ENCODE measurements at places on chromosomes 5 and 9.
A peak's percentile ranks its signal among the peaks of the same experiment; 100 is the strongest.

- DNase-seq, result no peak
Observed at GRCh38 chr9:75965231-75965630, 74.8 kb downstream of the PCSK5 start.

GRCh38 chr9:79652598-79652997 is 80.8 kb downstream of the TLE4 start:
- no peak for DNase-seq

GRCh38 chr5:14364576-14365472 is 216.8 kb upstream of the OTULINL start:
- no peak for DNase-seq

DNA sequence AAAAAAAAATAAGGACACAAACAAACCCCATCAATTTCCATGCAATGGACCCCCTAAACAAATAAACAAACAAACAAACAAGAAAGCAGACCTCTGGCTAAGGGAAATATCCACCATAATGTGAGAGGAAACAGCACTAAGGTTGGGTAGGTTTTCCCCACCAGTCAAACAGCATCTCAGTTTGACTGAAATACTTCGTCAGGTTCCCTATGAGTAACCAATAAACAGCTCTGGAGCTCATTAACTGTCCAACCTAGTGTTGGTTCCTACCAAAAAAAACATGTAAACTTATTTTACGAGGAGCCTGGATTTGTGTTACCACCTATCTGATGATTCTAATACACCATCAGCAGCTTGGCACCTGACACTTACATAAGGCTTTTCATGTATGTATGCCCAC is 198.5 kb upstream of the TARS1 start:
- no peak for DNase-seq

DNA sequence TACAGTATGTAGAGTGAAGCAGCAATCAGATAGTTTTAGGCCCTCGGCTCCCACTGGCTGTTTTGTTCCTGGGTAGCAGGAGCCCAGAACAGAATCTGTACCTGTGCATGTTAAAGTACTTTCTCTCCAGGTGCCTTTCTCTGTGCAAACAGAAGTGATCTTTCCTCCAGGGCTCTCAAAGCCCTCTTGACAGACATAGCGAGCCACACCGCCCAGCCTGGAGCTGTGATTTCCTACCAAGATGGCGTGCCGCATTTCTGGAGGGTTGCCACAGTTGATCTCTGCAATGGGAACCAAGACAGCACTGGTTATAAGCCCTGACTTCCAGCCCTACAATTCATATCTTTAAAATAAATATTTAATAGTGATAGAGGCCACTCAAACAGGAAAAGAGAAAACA is 50.9 kb downstream of the SUSD1 start:
- no peak for DNase-seq

GRCh38 chr5:9284781-9285307 is 261.0 kb downstream of the SEMA5A start:
- peak; percentile 59 for DNase-seq

GRCh38 chr9:16959391-16959790 is 88.9 kb upstream of the BNC2 start:
- no peak for DNase-seq

DNA sequence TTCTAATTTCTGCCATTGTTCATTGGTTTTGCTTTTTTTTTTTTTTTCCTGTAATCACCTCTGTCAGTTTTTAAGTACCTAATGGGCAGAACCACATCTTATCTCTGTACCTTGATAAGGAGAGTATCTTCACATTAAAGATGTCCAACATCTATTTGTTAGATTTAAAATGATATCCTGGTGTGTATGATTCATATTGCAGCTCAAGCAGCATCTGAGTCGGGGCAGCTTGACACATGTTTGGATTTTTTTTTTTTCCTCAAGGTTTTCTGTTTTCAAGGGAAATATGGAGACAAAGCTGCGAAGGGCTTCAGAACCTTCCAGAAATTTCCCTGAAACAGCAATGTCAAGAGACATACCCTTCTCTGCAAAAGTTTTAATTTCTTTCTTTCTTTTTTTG is 164.7 kb downstream of the DOCK2 start:
- DNase-seq, result no peak

DNA sequence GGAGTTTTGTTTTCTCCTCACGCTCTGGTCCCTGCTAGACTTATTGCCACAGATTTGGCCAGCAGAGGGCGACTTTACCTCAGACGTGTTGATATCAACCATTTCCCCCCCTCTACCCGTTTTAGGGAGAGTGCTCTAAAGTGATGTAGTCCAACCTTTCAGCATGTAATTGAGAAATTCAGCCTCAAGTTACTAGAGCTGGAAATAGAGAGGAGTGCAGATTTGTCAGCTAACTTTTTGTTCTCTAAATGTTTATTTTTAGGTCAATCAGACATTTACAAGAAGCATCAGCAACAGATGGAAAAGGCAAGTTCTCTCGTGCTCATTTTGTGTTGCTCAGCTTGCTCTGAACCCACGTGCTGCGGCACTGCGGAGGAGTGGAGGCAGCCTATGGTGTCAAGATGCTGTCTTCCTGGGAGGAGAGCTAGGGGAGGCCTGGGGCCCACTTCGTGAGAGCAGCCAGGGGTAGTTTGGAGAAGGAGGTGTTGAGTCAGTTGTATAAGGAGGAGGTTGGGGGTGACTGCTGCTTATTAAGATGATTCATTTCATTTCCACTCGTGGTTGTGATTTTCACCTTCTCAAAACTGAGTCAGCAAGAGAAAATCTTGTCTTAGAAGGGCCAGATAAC is 53.6 kb downstream of the GPR107 start:
- DNase-seq, result peak; percentile 67

DNA sequence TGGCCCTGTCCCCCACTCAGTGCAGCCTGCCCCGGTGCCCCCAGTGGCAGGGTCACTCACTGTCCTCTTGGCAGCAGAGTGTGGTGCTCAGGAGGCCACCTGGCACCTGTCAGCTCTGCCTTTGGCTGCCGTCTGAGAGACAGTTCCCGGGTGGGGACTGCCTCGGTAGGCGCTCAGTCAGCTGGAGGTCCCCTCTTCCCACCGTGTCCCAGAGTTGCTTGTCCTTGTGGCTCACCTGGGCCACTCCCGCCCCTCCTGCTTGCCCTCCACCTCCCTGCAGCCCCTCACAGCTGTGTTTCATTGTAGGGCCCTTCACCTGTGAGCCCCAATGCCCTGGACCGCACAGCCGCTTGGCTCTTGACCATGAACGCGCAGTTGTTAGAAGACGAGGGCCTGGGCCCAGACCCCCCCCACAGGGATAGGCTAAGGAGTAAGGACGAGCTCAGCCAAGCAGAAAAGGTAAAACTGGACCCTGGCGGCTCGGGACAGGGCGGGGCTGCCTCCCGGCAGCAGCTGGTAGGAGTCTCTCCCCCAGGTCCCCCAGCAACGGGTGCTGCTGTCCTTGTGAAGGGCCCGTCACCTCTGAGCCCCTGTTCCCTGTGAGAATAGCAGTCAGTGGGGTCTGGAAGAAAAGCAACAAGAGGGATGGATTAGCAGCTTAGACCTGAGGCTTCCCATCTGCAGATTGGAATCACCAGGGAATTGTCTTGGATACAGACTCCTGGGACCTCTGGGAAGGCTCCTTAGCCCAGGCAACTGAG is 122.7 kb downstream of the DAB2IP start:
- no peak for DNase-seq

DNA sequence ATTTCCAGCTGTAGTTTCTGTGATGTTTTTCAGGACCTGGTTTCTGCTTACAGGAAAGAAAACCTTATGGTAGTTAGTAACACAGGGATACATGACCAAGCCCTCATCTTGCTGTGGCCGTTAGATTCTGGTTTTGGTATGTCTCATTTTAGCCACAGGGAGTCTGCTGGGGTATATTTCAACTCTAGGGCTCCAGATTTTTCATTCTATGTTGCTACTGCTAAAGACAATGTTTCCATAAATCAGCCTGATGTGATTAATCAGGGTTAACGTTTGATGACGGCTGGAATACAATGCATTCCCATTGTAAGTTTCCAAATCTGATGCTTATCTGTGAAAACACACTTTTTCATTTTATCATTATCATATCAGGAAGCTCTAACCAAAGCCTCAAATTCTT is 48.2 kb downstream of the P4HA2 start:
- no peak for DNase-seq

- DNase-seq, result no peak
Observed at GRCh38 chr5:95283022-95283615, 1.8 kb downstream of the MCTP1 start.

- no peak for DNase-seq
Observed at GRCh38 chr5:176862330-176862995, 36.7 kb downstream of the HK3 start.

DNA sequence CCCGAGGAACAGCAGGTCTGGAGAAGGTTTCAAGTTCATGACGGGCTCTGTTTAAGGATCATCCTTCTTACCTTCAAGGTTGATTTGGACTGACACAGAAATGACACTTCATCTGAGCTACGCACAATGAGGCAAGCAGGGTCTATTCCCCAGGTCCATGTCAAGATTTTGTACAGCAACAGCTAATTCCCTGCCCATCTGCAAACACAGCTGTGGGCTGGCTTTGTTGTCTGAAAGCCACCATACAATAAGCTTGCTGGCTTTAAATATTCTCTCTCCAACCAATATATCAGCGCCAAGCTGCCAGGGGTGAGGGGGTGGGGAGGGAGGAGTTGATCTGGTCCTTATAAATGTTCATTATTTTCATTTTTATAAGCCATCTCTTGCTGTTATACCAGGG is 92.0 kb downstream of the OTULIN start:
- DNase-seq, result no peak

DNA sequence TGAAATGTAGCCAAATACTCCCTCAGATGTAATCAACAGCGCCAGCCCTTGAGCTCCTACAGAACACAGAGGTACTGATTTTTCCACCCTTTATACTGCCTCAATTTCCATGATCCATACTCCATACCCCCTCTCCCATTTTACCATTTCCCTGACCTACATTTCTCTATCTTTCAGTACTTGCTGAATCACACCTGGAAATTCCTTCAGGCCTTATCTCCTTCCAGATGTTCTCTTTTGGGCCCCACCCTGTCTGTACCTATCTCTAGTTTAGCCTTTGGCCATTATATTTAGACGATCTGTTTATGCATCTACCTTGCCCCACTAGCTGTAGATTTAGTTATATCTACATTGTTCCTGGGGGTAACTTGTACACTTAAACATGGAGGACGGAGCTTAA is 5.5 kb downstream of the NIM1K start:
- no peak for DNase-seq

DNA sequence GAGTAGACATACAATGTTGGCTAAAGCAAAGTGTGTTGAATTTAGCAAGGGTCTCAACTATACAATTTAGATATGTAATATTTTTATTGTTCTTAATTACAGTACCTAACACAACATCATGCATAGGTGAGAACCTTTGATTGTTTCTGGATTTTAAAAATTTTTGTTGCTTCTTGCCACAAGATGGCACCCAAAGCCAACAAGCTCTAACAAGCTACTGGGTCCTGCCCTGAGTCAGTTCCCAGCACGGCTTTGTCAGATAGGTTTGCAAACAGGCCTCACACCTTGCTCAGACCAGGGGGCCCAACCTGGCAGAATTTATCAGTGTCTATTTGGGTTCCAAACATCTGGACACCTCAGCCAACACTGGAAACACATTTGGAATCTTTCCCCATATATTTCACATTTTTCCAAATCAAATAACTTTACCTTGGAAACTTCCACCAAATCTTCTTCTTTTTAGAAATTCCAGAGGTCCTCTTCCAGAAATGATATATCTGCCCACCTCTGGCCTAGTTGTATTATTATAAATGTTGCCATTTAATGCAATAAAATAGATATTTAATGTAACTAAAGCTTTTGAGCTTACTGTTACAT is 49.5 kb upstream of the EGFLAM start:
- no peak for DNase-seq

GRCh38 chr9:117574099-117574498 is 130.1 kb upstream of the TLR4 start:
- DNase-seq, result no peak

DNA sequence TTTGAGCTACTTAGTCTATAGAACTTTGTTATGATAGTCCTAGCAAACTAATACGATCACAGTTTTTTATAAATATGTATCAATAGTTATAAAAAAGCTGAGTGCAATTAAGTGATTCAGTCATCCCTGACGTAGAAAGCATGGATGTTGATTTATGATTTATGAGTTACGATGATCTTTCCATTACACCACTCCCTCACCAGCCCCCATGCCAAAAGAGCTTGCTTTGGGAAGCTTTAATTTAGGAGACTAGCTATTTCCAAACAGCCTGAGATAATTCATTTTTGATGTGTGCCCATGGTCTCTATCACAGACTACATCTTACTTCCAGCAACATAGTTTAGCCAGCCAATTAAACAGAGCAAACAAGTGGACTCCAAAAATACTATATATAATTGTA is 256.8 kb downstream of the GABRG2 start:
- DNase-seq, result no peak

GRCh38 chr5:159053216-159053615 is 46.5 kb downstream of the EBF1 start:
- DNase-seq, result no peak

DNA sequence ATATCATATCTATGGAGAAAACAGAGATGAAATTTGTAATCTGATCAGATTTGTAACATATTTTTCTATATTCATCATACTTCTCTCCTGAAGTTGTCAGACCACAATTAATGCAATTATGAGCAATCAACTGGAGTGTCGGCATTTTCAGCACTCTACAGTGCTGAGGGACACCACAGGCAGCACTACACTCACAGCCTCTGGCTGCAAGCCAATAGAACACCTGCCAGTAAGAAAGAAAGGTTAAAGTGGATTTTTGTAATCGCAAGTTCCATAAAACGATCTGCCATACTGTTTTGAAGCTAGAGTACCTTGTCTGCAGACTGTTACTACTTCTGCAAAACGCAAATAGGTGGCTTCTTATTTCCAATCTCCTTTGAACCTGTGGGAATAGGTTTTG is 147.6 kb downstream of the ADAMTS6 start:
- DNase-seq, result no peak

- DNase-seq, result no peak
Observed at GRCh38 chr9:105251733-105252404, 7.4 kb downstream of the SLC44A1 start.

DNA sequence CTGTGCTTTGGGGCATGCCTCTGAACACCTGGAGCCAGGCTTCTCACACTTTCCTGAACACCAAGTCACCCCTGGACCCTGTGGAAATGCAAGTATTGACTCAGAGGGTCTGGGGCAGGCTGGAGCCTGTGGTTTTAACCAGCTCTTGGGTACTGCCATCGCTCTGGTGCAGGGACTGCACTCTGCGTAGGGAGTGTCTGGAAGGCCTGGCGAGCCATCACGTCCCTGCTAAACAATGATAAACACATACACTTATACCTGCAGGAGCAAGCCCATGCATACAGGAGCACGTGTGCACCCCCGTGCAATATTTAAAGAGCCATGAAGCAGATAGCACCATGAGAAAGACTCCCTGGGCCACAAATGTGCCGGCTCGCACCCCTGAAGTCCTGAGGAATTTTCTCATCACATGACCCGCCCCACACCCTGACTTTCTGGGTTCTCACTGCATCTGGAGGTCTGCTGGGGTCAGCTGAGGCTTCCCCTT is 267.7 kb downstream of the GADD45G start:
- no peak for DNase-seq

GRCh38 chr9:109017493-109017892 is 4.2 kb upstream of the CTNNAL1 start:
- no peak for DNase-seq
